Activated naive CD8-positive, alpha-beta T cell treated with anti-CD3 and anti-CD28 coated beads, Interleukin-2, amount 10 ng/mL, durations not matched to agents 7 days and 5 days (primary cell): ENCODE measurements at places on chromosomes 2 and 18. TPM values are rescaled to one million over a fixed set of nuclear protein-coding genes. Genes with fewer than 3 reads are reported as not detected.

DNA sequence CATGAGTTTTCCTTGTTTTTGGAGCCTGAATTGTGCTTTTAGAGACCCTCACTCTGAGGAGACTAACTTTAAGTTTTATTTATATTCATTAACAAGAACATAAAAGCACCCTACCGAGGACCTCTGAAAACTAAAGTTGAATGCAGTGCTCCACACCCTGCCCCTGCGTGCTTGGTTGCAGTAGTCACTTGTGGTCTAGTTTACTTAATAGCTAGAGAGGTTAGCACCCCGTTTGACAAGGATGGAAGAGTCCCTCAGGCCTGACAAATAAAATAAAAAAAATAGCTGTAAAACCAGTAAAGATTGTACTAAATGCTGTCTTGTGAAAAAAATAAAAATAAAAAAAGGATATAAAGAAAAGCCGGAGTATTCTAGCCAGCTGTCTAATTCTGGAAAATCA, 395.2 kb downstream of the MTX2 start:
- peaks cover 27% of the 10 kb centered on the region for H3K27me3 ChIP-seq
- H3K4me1 ChIP-seq = no peaks in the 10 kb centered on the region
- H3K36me3 ChIP-seq = no peaks in the 10 kb centered on the region
- no peak overlapping the region for H3K27ac ChIP-seq
- no peak for DNase-seq

DNA sequence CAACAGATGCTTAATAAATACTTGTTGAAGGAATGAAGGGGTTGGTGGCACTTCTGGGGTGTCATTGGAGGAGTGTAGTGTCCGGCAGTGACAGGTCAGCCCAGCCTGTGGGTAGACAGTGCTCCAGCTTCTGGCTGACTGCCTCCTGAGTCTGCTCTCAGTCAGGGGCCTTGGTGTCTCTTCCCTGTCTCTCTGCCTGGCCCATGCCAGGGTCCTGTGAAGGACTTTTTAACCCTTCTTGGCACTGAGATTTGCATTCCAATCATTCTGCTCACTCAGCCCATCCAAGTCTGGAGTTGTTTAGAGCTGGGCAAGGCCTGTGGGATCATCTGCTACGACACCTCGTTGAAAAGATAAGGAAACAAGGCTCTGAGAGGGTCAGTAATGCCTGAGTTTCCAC, 1.4 kb upstream of the KCNK3 start:
- H3K36me3 ChIP-seq = no peaks in the 10 kb centered on the region
- no peak overlapping the region for H3K4me3 ChIP-seq

GRCh38 chr18:79864006-79864725, 66.4 kb downstream of the KCNG2 start:
- H3K4me1 ChIP-seq = no peaks in the 10 kb centered on the region
- H3K4me3 ChIP-seq = no peak overlapping the region
- no peak overlapping the region for H3K27ac ChIP-seq
- H3K36me3 ChIP-seq = no peaks in the 10 kb centered on the region
- peaks cover 4% of the 10 kb centered on the region for H3K27me3 ChIP-seq

GRCh38 chr2:75788902-75789301, 78.2 kb upstream of the GCFC2 start:
- no peak for DNase-seq
- H3K36me3 ChIP-seq = no peaks in the 10 kb centered on the region
- no peak overlapping the region for H3K27ac ChIP-seq
- H3K4me3 ChIP-seq = no peak overlapping the region

DNA sequence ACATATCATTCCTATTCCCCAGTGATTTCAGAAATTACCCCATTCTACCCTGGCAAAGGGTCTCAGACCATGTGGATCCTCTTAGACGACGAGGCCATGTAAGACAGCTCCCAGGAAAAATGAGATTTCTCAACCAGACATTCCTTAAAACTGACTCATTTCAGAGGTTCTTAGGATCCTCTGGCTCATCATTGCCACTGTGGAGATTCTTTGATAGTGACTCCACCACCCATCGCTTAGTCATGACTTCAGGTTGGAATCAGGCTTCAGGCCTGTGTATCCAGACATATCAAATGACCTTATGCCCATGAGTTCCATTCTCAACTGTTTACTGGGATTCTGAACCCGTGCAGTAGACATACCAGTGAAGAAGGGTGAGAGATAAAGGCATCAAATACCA, 245.6 kb upstream of the TCF4 start:
- no peaks in the 10 kb centered on the region for H3K4me1 ChIP-seq
- DNase-seq = no peak
- H3K27ac ChIP-seq = no peak overlapping the region
- H3K36me3 ChIP-seq = no peaks in the 10 kb centered on the region
- H3K27me3 ChIP-seq = no peaks in the 10 kb centered on the region

SGPP2 gene
- total RNA-seq = 1.2 TPM

GFPT1 gene
- total RNA-seq = 20.8 TPM

PPM1G gene
- 90.1 TPM for total RNA-seq
